Fibroblast of skin of left quadriceps (primary cell): ENCODE measurements at places on chromosomes 7 and 10.

DNA sequence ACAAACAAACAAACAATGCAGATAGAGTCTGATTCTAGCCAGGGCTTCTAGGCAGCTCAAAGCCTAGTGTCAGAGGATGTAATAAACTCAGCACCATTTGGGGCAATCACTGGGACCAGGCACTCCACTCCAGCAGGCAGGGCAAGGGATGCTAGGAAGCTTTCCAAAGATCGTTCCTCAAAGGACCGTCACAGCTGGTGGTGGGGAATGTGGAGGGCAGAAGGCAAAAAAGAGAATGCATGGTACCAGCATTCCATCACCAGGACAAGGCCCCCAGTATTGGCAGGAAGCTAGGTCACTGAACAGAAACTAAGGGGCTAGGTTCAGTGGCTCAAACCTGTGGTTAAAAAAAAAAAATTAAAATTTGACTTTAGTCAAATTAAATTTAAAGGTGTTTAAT lies 94.2 kb downstream of the CUL2 start:
- DNase-seq, result no peak

DNA sequence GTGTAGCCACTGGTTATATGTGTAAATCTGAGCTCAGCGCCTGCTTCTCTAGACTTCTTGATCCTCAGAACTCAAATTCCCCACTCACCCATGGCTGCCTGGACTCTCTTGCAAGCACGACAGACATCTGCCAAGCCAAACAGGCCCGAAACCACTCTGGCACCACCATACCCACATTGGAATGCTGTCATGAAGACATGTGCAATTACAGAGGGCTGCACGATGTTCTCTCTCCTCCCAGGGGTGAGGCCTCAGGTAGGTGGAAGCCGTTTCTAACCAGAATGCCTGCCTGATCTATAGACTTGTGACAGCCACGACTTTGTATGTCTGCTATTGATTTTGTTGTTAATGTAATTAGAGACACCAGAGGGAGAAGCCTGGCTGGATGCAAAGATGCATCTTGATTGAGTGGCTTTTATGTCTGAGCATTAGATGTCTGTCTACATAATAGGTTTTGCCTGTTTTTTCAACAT lies 4.0 kb downstream of the BAMBI start:
- no peak for DNase-seq

DNA sequence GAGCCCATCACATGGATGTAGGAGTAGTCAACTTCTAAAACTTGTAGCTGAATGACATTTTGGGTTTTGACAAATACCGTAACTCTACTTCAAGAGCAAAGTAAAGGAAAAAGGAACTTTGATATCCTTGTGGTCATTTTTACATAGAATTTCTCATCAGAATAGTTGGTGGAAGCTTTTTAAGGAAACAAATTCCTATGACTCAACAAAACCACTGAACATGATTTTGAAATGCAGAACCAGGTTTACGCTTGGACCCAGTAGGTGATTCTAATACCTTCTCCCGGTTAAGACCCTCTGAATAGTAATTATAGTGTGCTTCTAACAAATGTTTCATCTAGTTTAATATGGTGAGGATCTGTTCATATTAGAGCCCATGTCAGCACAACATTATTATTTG lies 307.8 kb downstream of the GPR37 start:
- no peak for DNase-seq

DNA sequence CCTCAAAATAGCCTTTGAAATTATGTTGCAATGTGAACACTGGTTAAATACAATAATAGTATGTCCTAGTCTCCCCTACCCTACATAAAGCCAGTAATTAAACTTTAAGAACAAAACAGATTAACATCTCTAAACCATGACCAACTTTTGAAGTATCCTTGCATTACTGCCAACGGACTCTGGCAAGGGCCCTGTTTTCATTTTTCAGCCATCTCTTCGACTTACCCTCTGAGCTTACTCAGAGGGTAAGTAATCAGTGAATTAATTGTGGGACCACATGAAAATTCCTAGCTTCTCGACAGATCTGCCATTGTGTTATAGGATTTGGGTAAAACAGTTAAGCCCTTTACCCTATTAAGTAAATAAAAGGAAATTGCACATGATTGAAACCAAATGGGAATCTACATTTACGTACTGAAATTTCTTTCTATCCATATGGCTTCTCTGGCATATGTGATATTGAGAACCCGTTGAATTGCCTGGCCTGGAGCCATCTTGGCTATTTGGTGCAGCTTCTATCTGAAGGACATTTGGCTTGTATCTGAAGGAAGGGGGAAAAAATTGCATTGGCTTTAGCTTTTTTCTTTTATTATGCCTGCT lies 39.6 kb downstream of the DYNC1I1 start:
- DNase-seq, result peak; percentile 18

GRCh38 chr10:110804376-110804775 lies 67.4 kb upstream of the PDCD4 start:
- no peak for DNase-seq

DNA sequence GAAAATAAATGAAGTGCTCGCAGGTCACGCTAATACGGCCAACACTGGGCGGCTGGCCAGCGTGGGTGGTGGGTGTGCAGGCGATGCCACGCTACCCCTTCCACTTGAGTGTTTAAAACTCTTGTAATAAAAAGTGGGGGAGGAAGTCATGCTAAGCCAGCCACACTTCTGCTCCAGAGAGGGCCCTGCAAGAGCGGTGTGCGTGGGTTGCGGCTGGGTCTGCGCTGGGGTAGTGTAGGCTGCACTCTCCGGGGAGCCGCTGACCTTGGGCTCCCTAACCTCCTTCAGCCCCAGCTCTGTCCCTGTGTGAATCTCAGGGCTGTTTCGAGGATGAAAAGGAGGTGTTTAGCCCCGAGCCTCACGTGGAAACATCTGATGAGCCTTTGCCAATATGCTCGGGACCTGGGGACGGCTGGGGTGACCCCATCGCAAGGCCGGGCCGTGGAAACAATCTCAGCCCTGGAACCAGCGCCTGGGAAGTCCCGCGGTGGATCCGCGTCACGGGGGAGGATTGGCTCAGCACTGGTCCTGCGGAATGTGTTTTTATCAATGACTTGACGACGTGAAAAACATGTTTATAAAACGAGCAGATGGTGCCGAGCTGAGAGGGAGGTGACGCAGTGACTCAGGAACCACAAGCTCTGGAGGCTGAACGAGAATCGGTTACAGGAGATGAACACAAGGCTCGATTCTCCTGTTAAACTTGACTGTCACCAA lies 278.5 kb downstream of the DNAJB6 start:
- no peak for DNase-seq

DNA sequence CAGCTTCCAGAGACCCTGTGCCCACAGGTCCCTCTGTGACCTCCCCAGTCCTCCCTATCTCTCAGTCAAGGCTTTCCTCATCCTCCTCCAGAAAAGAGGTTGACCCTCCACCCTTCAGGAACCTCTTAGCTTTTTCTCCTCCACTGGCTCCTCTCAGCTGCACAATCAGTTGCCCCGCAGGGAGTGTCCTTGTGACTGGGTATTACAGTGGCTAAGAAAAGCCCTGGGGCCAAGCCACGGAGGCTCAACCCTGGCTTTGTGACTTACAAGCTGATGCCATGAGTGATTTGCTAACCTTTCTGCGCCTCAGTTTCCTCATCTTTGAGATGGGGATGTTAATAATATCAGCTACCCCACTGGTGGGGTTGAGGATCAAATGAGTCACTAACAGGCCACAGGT lies 66.4 kb upstream of the ZMIZ1 start:
- no peak for DNase-seq

GRCh38 chr10:78890506-78890905 lies 178.3 kb upstream of the ZMIZ1 start:
- no peak for DNase-seq

GRCh38 chr10:97762816-97763215 lies 9.0 kb downstream of the SFRP5 start:
- no peak for DNase-seq

- no peak for DNase-seq
These were observed 88.4 kb upstream of the STEAP1B start for GRCh38 chr7:22588351-22588750.

- no peak for DNase-seq
These were observed 165.7 kb downstream of the GRID1 start for GRCh38 chr10:86200867-86201266.

DNA sequence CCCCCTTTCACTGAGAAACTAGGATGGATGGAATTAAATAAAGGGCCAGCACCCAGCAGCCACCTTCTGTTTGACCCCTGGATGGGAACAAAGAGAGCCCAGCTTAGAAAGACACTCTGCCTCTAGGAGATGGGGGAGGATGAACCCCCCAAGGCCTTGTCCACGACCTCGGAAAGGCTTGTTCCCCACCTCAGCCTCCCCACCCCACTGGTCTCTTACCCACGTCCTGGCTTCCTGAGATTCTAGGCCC lies 9.7 kb downstream of the ITPRIP start:
- no peak for DNase-seq

DNA sequence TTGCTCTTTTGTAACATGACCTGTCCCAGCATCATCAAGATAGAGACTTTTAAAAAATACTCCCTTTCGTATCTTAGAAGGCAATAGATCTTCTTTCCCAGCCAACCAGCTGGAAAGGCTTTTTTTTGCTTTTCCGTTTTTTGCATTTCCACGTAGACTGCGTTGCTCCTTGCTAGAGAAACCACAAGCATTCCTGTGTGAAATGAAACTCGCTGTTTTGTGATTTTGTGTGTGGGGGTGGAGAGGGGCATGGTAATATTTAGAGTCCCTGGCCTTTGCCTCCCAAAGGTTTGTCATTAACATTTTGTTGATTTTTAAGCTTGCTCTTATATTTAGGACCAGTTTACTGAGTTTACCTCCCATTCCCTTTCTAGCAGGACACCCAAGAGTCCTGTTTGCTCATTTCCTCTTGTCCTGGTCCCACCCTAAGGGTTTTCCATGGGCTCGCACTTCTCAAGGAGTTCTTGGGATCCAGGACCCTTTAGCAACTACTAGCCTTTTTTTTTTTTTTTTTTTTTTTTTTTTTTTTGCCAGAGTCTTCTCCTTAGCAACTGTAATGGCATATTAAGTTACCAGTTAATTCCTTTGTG lies 243.6 kb downstream of the BICC1 start:
- DNase-seq, result peak; percentile 67

DNA sequence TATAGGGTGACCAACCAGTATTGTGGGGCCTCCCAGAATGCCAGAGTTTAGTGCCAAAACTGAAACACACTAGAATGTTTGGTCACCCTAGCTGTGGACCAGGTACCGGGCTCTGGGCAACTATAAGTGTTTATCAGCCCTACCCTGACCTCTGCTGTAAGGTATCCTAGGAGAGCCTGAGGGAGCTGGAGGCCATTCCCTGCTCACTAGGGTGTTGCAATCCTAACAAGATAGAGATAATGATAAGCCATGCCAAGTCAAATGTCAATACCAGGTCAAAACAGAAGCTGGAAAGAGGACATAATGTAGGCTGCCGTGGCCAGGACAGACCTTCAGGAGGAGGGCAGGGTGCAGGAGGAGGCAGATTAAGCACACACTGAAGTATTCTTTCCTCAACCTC lies 151.8 kb downstream of the KCNMA1 start:
- DNase-seq, result no peak

DNA sequence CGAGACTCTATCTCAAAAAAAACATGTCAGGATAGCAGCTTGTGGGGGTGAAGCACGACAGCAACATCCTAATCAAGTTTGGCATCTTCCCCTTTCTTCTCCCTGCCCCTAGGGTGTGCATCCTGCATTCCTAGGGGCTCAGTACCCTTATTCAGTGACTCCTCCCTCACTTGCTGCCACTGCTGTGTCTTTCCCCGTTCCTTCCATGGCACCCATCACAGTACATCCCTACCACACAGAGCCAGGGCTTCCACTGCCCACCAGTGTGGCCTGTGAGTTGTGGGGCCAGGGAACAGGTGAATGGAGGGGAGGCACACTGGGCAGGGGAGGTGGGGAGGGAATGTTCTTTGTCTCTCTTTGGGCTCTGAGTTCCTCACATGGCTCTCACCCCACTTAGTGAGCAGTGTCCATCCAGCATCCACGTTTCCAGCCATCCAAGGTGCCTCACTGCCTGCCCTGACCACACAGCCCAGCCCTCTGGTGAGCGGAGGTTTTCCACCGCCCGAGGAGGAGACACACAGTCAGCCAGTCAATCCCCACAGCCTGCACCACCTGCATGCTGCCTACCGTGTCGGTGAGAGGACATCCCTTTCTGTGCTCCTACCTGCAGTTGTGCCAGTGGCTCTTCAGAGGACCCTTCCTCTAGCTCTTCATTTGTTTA lies 11.4 kb downstream of the NDST2 start:
- no peak for DNase-seq

GRCh38 chr7:127154958-127155357 lies 97.8 kb downstream of the GRM8 start:
- DNase-seq, result no peak

DNA sequence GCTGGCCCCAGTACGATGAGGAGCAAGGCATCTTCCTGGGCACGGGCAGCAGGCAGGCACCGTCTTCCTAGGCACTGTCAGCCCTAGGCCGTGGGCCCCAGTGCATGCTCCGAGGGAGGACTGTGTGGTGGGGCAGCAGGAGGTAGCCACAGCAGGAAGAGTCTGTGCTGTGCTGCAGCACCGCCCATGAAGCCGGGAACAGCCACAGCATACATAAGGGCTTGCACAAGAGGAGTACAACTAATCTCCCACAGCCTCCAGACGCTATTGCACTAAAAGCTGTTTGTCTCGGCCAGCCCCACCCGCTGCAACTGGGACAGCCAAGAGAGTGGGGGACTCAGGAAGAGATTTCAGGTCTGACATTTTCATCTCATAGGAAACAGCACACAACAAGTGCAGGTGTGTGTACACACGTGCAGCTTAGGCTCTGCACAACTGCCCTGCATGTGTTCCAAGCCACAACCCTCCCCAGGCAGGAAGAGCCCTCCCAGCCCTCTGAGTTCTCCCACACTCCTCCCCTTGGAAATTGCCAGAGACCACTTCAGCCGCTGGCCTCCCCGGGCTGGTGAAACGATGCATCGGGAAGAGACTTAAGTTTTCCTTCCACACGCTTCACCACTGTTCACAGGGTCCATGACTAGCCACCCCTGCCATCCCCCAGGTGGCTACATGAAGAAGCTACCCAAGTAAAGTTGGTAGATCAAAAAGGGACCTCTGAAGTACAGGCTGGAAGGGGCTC lies 88.1 kb upstream of the DDC start:
- no peak for DNase-seq

DNA sequence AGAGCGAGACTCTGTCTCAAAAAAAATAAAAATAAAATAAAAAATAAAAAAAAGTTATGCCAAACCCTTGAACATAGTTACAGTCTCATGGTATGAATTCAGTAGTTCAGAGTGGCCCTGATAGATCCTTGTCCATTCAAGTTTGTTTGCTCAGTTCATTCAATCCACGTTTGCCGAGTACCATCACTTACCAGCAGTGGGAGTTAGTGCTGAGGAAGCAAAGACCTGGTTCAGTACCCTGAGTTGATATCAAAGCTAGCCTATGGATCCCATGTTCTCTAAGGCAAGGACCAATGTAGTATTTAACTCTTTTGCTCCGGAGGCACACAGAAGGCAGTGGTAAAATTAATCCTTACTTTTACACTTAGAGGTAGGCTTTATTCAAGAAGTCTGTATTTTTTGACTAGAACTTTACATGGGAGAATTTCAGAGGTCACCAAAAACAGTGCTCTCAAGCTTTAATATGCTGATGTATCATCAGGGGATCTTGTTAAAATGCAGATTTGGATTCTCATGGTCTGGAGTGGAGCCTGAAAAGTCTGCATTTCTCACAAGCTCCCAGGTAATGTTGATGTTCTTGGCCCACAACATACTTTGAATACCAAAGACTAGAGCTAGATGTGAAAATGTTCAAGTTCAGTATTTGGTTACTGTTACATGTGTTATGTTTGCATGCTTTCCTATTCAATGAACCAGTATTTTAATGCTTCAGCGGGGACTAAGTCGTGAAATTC lies 38.1 kb upstream of the HBP1 start:
- no peak for DNase-seq

GRCh38 chr10:3790272-3790671 lies 5.3 kb upstream of the KLF6 start:
- no peak for DNase-seq
